ENCODE measurements at places on chromosomes 13 and 19. TPM values are rescaled to one million over a fixed set of nuclear protein-coding genes. Genes with fewer than 3 reads are reported as not detected.

GRCh38 chr13:28718196-28718542, 601 bp downstream of the SLC46A3 start:
- DNase-seq: no peak

DNA sequence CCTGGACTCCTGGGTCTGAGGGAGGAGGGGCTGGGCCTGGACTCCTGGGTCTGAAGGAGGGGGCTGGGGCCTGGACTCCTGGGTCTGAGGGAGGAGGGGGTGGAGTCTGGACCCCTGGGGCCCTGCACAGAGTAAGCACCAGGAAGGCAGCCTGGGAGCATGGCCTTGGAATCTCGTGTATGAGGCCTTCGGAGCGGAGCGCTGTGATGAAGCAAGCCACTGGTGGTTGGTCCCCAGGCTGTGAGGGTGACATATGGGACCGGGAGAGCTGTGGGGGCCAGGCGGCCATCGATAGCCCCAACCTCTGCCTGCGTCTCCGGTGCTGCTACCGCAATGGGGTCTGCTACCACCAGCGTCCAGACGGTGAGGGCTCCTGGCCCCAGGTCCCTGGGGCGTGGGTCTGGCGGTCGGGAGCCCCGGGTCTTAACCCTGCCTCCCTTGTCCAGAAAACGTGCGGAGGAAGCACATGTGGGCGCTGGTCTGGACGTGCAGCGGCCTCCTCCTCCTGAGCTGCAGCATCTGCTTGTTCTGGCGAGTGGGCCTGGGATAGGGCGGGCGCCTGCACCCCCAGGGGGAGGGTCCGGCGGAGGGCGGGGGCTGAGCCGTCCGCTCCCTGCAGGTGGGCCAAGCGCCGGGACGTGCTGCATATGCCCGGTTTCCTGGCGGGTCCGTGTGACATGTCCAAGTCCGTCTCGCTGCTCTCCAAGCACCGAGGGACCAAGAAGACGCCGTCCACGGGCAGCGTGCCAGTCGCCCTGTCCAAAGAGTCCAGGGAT, 918 bp downstream of the TMEM190 start:
- no peak for DNase-seq

LCP1 gene
- total RNA-seq: 43.0 TPM

CEACAM20 gene
- not detected for total RNA-seq

GRCh38 chr13:22108979-22109378, 438.1 kb downstream of the FGF9 start:
- no peak for DNase-seq

All from lower leg skin (tissue), 4 donors.